Non-pigmented ciliary epithelial cell (primary cell): ENCODE measurements at places on chromosomes 2 and 18.

- DNase-seq: no peak
Measured at GRCh38 chr2:174882416-174882815, 118.1 kb upstream of the CHRNA1 start.

DNA sequence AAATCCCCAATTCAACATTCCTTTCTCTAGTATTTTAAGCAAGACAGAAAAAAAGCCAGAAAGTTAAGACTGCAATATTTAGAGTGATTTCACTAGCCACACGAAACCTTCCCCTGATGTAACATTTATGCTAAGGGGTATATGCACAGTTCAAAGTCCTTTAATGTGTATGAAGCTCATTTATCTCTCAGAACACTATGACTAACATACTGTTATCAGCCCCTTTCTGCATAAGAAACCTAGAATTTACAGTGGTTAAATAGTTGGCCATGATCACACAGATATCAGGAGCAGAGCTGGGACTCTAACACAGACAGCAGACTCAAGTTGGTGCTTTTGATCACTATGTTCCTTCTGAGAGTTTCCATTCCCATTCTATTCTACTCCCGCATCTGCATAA, 185.5 kb downstream of the CDH2 start:
- no peak for DNase-seq

DNA sequence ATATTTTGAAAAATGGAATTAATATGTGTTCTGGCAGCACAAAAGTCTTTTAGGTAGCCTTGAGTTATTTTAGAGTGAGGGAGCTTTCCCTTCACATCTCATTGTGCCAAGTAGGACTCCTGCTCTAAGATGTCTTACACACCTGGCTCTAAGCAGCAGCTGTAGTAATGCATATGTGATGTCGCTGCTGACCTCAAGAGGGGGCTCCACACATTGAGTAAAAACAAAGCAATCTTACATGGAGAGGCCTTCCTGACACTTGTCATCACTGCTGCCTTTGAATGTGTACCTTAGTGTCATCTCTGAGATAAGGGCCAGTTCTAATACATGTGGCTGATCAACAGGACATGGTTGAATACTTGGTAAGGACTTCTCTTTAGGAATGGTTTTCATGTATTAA, 75.8 kb downstream of the ACTR3 start:
- no peak for DNase-seq

GRCh38 chr2:142223309-142223708, 92.5 kb upstream of the LRP1B start:
- DNase-seq: no peak

GRCh38 chr2:228268301-228268700, 86.8 kb upstream of the SPHKAP start:
- DNase-seq: no peak

GRCh38 chr2:50649626-50650402, 382.1 kb downstream of the NRXN1 start:
- DNase-seq: peak; percentile 28

DNA sequence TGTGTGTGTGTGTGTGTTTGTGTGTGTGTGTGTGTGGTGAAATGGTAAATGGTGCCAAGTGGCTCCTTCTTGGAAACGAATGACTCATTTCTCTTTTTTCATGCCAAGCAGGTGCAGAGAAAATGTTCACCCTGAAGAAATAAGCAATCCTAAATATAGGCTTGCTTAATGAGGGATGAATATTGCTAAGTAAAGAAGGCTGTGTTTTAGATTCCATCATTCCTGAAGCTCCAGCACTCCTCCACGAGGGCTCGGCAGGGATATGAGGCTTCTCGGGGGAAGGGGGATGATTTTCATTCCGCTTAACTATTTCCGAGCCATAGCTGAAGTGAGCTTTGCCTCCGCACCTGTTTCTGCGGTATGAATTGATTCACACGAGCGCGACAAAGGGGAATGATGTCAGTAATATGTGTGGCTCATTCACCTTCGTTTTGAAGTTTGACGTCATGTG, 72.9 kb downstream of the TSN start:
- no peak for DNase-seq

DNA sequence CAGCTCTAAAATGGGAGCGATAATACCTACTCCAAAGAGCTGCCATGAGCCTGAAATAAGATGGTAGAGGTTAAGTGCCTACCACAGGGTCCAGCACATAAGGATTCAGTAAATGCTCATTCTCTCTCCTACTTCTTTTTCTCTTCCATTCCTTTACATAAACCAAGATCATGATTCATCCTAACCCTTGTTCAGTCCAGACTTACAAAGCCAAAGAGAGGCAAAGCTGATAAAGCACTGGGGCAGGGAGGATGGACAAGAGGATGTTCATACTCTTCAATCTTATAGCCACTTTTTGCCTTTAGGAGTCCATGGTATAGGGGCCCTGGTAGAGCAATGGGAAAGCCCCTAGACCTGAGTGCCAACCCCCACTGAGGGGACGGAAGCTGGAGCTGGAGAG, 75.6 kb upstream of the PKDCC start:
- DNase-seq: no peak

DNA sequence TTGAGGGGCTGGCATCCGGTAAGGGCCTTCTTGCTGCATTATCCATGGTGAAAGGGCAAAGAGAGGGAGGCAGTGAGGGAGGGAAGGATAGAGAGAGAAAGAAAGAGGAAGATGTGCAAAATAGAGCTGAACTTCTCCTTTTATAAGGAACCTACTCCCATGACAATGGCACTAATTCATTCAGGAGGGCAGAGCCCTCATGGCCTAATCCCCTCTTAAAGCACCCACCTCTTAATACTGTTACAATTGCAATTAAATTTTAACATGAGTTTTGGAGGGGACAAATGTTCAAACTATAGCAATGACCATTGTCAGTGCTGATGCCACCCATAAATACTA, 60.2 kb downstream of the CXCR4 start:
- no peak for DNase-seq

DNA sequence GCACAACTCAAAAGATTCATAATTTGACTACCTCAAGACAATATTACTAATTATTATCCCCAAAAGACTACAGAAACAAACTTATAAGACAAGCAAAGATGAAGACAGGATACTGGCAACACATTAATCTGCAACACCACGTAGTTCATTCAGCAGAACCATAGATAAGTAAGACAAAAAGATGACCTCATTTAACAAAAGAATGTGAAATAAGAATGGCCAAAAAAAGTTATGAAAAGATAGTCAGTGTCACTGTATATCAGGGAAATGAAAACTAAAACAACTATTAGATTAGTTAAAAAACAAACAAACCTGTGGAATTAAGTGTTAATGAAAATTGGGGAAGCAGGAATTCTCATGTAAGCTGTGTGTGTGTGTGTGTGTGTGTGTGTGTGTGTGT, 19.4 kb downstream of the PSMD14 start:
- no peak for DNase-seq

- peak; percentile 13 for DNase-seq
Measured at GRCh38 chr2:73999881-74000597, 15.3 kb downstream of the TET3 start.

- no peak for DNase-seq
Measured at GRCh38 chr2:66649006-66649405, 214.1 kb downstream of the MEIS1 start.

GRCh38 chr2:34332813-34333212, 733.7 kb upstream of the FAM98A start:
- no peak for DNase-seq

GRCh38 chr18:12656605-12656937, 1.3 kb downstream of the SPIRE1 start:
- DNase-seq: no peak

DNA sequence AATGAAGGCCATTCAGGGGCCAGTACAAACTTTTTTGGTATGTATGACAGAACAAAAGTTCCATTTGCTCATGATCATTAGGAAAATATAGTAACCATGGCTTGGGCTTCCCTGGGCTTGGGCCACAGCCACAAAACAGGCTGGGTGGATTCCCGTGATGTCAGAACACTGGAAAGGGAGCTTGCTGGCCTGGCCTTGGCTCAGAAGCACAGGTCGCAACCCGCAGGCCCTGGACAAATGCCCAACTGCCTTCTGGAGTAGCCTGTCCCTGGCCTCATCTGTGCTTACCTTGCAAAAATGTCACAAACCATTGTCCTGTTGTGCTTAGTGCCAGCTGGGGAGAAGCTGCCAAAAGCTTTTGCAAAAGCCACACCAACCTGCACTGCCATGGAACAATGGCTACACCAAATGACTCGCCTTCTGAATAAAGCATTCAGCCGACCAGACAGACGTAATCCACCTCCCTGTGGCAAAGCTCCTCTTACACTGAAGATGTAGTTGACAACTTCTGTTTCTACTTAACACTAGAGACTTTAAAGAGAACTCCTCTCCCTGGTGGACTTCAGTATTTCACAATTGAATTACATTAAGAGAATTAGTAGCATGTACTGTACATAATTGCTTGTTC, 125.5 kb downstream of the ANKRD44 start:
- no peak for DNase-seq

DNA sequence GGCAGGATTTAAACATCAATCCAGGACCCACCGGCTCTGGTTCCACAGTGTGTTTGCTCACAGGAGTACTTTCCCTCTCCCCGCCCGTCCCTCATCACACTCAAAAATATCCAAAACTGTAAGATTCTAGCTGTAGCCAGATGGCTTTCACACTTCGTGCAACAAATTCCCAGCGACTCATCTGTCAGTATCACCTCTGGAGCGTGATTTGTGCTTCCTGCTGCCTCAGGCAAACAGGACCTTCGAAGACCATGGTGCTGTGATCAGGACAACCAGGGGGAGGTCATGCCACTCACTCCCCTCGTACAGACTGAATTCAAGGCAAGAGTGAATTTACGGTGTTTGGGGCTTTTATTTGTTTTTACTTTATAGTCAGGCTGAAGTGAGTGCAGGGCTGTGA, 154.5 kb upstream of the PID1 start:
- no peak for DNase-seq

GRCh38 chr2:204505488-204505887, 39.8 kb upstream of the PARD3B start:
- DNase-seq: no peak

GRCh38 chr2:17272170-17272569, 246.1 kb downstream of the RAD51AP2 start:
- DNase-seq: no peak

GRCh38 chr2:12083081-12083581, 336.7 kb downstream of the LPIN1 start:
- DNase-seq: no peak

DNA sequence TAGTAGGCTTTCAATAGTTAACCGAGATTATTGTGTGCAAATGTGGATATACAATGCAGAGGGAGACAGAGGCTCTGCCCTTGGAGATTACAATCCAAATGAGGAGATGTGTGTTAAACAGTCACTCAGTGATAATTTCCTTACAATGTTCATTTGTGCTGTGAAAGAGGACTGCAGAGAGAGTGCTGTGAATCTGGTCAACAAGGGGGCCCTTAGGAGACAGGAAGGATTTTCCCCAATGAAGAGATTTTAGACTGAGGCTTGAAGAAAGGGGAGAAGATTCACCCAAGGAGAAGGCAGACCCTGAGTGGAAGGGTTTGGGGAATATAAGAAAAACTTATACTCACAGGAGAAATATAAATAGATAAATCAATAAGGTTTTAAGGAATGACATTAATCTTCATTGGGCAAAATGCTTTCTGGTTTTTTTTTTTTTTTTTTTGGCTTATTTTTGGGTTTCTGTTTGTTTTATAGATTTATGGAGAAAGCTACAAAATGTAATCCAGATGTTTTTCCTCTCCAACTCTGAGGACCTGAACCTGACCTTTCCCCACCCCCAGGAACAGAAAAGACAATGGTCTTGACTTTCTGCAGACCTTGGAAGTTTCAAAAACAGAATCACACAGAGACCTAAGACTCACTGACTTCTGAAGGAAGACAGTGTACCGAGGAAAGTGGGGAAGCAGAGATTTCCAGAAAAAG, 151.3 kb upstream of the SERPINE2 start:
- no peak for DNase-seq

- no peak for DNase-seq
Measured at GRCh38 chr2:1162768-1163584, 212.3 kb downstream of the SNTG2 start.

DNA sequence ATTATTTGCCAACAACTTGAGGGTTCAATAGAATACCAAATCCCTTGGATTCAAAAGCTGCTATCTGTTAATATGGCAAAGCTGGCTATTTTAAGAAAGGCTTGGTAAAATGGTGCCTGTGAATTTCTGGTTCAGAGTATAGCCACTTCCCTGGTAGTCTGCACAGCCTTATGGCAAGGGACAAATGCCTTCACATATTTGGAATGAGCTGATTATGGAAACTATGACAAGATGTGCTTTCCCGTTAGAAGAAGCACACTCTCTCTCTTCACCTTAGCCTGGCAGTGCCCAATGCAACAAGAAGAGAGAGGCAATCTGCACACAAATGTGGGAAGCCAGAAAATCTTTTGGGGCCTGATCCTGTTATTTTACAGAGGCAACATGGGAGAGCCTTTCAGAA, 47.5 kb upstream of the MAP3K20 start:
- DNase-seq: no peak

DNA sequence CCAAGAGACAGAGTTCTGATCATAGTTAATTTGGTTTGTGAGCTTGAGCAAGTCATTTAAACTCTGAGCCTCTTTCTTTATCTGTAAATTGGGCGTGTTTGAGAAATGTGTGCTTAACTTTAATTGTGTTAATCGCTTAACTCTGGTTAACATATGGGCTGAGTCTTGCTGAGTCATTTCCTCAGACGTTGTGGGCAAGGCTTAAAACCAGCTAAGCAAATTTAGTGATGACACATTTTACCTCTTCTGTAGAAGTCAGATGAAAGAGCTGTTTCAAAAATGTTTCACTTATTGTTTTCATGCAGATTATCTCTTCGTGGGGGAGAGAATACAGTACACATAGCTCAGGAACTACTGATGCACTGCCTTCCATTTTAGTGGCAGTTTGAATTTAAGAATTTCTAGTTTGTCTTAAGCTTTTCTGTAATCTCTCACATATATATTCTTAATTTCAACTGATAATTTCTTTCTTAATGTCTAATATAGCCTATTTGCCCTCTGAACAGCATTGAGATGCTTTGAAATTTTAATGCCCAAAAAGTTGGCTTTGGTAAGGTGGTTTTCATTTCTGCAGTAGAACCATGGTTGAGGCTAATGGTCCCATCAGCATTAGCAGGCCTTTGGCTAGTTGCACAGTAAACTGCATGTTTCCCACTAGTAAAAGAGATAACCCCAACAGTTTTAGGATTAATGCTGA, 34.9 kb downstream of the RAB10 start:
- DNase-seq: peak; percentile 74

- no peak for DNase-seq
Measured at GRCh38 chr2:127719301-127720218, 18.3 kb downstream of the SFT2D3 start.

DNA sequence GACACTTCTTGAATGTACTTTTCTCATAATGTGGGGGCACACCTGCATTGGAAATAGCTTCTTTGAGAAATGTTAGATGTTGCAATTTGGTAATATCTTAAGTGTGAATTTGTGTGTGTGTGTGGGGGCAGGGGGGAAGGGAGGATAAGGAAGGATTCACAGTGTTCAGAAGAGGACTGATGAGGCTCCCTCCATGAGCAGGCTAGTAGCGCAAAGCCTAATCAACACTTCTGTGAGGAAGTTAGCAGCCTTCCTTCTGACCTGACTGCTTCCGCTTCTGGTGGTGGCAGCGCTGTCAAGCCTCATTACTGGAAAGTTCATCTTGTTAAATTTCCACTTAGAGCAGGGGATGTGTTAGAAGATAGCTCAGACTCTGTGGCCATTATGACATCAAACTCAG, 295.4 kb upstream of the SPRED2 start:
- DNase-seq: no peak
